ENCODE measurements at places on chromosomes 7 and 10. TPM values are rescaled to one million over a fixed set of nuclear protein-coding genes. Genes with fewer than 3 reads are reported as not detected.
A peak's percentile ranks its signal among the peaks of the same experiment; 100 is the strongest.

Gene PON1
- total RNA-seq, result 0.24 TPM

Gene ELOVL3
- 0.92 TPM for total RNA-seq

- no peak overlapping the region for H3K4me3 ChIP-seq
- peaks cover 41% of the 10 kb centered on the region for H3K4me1 ChIP-seq
- H3K36me3 ChIP-seq, result peaks cover 49% of the 10 kb centered on the region
- DNase-seq, result peak; percentile 74
- peak overlapping the region; percentile 14 for H3K27ac ChIP-seq
Measured at GRCh38 chr7:43636093-43636492, 53.2 kb downstream of the STK17A start.

Gene SORCS1
- 0.15 TPM for total RNA-seq

DNA sequence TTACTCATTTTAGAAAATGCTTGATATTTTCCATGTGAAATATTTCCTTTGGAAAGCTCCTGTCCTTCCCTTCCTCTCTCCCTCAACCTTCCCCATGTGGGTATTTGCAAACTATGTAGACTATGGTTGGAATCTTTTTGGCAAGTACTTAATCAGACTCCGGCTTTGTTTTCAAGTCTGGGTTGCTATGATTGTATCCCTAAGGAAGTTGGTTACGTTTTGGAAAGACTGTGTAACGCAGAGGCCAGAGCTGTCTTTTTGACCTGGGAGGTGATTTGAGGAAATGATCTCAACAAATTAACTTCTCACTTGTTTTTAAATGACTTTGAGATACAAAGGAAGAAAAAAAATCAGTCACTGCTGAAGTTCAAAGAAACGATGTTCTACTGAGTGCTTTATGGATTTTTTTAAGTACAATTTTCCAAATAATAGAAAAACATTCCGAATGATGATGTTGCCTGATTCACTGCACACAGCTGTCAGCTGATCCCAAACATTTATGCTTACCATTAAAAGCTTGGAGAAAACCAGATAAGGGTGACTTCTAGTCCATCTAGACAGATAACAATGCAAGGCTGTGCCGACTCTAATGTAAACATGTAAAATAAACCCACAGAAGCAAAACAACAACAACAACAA lies 145.5 kb upstream of the CELF2 start:
- H3K36me3 ChIP-seq, result no peaks in the 10 kb centered on the region
- H3K4me1 ChIP-seq, result peaks cover 20% of the 10 kb centered on the region
- no peaks in the 10 kb centered on the region for H3K27me3 ChIP-seq
- H3K27ac ChIP-seq, result peak overlapping the region; percentile 80

DNA sequence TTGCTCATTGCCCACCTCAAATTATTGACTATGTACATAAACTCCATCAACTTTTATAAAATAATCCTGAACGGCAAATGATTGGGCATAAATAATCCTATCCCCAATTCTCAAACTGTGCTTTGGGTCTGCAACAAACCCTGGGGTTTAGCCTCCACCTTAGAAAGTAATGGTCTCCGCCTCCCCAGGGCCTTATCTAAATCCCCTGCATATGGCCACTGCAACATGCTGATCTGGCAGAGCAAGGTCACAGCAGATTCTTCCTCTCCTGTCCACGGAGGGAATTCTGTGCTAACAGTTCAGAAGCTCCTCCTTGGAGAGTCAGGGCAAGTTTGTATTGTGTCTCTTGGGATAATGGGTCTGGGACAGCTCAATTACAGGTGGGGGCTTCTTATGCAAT lies 18.4 kb downstream of the FXYD4 start:
- no peak overlapping the region for H3K27ac ChIP-seq
- peaks cover 35% of the 10 kb centered on the region for H3K4me1 ChIP-seq
- peaks cover 99% of the 10 kb centered on the region for H3K36me3 ChIP-seq
- DNase-seq, result no peak
- H3K27me3 ChIP-seq, result no peaks in the 10 kb centered on the region

Gene MOGAT3
- total RNA-seq, result not detected

DNA sequence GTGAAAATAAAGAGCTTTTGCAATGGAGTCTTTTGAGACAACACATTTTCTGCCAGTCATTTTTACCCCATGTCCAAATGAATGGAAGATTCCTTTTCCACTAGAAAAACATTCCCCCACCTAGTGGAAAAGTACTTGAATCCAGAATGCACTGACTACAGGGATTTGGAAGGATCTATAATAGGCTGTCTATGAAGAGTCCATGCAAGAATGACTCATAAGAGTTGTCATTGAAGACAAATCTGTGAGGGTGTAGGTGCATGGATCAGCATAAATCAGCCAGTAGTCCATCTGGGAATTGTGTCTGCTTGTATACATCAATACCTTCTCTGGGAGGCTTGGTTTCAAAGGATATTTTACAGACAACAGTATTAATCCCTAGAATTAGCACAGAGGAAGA lies 32.5 kb upstream of the TRUB1 start:
- H3K27ac ChIP-seq, result no peak overlapping the region
- H3K27me3 ChIP-seq, result no peaks in the 10 kb centered on the region
- H3K4me3 ChIP-seq, result no peak overlapping the region
- no peaks in the 10 kb centered on the region for H3K4me1 ChIP-seq
- no peak for DNase-seq

Data from lower lobe of right lung (tissue), 2 donors.